Muscle of back (tissue), 13 donors: ENCODE measurements at places on chromosomes 5 and 9. TPM values are rescaled to one million over a fixed set of nuclear protein-coding genes. Genes with fewer than 3 reads are reported as not detected.

- DNase-seq = no peak
Measured at GRCh38 chr9:13137426-13137825, 142.1 kb downstream of the MPDZ start.

GRCh38 chr5:32193591-32193990 is 19.5 kb upstream of the GOLPH3 start:
- peak; percentile 69 for DNase-seq

- no peak for DNase-seq
Measured at GRCh38 chr9:98038958-98039357, 17.6 kb upstream of the NANS start.

DNA sequence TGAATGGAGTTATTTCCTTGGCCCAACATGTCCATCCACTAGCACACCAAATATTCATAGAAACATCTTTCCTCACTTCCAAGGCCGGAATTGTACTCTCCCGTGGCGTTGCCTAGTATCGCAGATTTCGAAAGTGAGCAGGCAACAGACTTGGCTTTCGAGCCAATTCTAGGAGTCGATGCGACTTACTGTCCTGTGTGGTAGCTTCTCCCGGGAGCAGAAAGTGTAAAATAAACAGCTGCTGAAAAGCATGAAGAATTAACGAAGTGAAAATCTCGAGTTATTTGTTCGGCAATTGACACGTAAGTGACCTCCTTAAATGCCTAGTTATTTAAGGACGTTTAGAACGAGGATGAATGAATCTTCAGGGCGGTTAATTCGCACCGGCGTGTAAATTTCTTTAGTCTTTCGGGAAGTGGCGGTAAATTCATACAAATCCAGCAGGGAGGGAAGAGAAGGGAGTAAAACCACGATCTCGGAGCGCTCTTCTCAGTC is 449 bp upstream of the PCSK5 start:
- DNase-seq = no peak

DNA sequence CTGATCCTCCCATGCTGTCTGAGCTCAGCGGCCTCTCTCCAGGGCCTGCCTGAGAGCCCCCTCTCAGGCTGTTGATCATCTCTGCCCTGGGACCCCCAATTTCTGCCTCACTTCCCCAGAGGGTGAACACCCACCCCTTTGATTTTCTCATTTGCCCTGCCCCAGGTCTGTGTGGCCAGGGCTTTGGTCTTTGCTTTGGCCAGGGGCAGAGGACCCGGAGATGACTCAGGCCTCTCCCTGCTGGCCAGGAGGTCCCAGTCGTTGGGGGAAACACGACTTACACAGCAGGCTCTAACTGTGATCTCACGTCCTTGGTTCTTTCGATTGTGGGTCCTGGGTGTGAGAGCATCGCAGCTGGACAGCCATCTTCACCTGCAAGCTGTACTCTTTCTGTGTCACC is 1.1 kb upstream of the ADAMTS2 start:
- no peak for DNase-seq

- DNase-seq = peak; percentile 30
Measured at GRCh38 chr5:5494489-5495402, 72.3 kb downstream of the ICE1 start.

DNA sequence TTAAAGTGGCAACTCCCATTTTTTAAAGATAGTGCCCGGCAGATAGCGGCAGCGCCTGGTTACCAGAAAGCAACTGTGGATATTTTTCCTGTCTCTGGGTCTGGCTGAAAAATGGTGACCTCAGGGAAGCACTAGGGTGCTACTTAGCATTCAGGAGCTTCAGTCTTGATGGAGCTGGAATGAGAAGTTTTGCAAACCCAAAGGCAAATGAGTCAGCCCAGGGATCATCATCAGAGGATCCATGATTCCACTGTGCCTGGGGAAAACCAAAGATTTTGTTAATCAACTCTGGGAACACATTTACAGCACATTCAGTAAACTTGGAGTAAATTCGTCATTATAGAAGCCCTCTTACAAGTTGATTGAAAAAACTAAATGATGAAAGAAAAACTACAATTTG is 26.7 kb downstream of the F2R start:
- DNase-seq = no peak

DNA sequence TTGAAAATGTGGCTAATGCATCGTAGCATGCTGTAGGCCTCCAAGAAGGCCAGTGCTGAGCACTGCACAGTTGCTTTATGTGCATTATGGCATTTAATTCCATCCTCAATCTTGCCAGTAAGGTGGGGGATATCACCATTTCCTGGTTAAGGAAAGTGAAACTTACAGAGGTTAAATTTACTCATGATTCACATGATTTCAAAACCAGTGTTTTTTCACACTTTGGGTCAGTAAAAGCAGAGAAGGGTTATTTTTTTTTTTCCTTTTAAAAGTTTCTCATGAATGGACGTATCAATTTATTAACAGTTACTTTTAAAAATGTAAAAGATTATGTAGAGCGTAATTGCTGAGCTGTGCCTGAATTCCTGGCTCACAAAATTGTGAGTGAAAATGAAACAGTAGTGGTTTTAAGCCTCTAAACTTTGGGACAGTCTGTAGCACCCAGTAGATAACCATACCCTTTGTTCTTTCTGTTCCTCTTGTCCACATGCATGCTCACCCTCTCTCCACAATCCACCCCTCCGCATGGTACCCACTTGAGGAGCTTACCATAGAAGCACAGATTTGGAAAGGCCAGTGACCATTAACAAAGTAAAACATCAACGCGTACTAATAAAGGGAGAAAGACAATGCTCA is 21.2 kb downstream of the MAST4 start:
- DNase-seq = no peak

DNA sequence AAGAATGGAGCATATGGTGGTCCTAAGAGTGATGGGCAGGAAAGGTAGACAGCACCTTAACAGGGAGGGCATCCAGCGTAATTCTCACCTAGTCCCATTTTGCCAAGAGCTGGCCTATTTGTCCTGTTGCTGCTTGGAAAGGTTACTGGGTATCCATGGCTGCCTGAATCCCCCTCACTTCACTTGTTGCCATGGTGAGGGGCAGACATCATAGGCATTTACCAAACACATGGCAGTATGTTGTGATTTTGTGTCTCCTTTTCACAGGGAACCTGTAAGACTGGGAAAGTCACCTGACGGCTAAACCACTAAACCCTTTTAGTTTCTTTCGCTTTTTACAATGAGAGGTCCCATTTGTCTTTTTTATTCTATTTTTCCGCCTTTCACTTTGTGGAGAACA is 227.1 kb downstream of the CD180 start:
- no peak for DNase-seq

DNA sequence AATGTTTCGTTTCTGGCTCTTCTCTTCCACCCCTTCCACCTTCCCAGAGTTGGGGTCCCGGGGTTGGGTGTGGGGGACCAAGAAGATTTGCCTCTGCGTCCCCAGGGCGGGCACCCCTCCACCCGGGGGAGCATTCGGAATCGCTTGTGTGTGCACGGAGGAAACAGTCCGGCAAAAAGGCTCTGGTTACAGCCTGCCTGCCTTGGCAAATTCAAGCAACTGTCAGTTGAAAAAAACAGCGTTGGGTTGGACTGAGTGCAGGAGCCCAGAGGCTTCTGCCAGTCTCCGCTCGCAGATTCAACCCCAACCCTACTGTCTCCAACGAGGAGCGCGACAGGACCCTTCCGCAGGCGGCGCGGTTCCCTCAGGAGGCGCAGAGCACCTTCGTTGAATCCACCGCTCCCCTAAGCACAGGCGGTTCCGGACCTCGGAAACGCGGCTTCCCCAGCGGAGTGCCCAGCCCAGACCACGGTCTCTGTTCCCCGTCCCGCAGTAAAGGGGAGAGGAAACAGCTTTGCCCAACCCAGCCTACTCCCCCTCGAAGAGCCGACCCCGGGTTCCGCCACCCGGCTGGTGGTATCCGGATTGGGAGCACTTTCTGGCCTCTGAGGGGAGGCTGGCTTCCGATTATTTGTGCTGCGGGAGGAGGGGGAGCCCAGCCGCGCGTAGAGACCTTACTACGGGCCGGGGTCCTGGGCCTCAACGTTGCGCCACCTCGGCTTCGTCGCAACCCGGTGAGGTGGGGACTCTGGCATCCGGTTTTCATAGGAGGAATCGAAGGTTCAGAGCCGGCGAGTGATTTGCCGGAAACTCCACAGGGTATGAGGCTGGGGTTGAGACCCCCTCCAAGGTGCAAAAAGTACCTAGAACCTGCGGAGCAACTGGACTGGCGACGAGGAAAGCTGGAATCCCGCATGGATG is 9.6 kb downstream of the LHX6 start:
- DNase-seq = no peak

DNA sequence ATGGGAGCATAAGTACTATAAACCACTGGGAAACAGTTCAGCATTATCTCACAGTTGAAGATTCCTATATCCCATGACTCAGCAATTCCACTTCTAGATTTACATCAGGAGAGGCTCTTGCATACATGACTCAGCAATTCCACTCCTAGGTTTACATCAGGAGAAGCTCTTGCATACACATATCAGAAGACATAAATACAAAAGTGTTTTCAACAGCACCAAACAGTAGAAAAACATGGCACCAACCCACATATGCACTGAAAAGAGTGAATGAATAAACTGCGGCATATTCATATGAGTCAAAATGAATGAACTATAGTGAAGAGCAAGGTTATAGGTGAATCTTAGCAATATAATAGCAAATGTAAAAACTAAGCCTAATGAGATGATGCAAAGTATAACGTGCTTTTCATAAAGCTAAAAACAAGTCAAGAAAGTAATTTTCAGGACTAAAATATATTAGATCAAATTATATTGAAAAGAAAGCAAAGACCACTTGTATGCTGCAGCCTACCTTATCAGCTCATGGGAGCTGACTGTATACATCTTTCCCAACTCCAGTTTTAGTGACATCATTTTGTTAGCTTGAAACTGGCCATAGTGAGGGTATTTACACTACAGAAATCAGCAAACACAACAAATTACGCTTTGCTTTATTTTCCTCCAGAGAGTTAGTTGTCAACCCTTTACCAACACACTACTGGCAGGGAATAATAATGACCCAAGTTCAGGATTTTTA is 95.8 kb downstream of the ANKRD18B start:
- DNase-seq = no peak

GRCh38 chr9:97046228-97046627 is 7.3 kb upstream of the CTSV start:
- DNase-seq = no peak

DNA sequence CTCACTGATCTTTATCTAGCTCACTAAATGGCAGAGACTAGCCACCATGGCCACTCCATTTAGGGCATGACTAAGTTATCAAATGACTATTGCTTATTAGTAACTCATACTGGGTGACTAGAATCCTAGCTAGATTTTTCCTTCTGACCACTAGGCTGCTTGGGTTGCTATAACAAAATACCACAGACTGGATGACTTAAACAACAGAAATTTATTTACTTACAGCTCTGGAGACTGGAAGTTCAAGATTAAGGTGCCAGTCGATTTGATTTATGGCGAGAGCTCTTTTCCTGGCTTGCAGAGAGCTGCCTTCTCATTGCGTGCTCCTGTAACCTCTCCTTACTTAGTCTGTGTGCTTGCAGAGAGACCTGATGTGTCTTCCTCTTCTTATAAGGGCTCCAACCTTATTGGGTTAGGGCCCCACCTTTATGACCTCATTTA is 55.0 kb upstream of the APC start:
- no peak for DNase-seq

DNA sequence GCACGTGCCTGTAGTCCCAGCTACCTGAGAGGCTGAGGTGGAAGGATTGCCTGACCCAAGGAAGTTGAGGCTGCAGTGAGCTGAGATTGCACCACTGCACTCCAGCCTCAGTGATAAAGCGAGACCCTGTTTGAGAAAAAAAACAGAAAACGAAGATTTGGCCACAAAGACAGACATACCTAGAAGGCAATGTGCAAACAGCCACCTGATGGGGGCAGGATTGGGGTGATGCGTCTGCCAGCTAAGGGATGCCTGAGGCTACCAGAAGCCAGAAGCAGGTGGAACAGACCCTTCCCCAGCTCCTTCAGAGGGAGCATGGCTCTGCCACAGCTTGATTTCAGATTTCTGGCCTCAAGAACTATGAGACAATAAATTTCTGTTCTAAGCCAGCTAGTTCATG is 2.9 kb downstream of the HIGD2A start:
- no peak for DNase-seq

- DNase-seq = no peak
Measured at GRCh38 chr9:133769511-133770075, 31.4 kb upstream of the SARDH start.

DNA sequence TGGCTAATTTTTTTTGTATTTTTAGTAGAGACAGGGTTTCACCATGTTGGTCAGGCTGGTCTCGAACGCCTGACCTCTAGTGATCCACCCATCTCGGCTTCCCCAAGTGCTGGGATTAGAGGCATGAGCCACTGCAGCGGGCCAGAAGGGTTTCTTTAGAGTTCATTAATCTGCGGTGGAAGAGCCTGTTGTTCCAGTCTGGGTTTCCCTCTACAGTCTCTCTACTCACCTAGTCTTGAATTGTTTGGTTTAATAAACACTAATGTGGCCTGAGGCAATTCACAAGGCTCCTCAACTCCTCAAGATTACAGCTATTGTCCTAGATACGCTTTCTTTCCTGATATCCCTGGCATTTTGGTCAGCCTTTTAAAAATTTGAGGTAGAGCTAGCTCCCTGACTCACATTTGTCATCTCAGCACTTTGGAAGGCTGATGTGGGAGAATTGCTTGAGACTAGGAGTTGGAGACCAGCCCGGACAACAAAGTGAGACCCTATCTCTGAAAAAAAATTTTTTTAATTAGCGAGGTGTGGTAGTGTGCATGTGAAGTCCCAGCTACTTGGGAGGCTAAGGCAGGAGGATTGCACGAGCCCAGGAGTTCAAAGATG is 4.6 kb upstream of the SAR1B start:
- DNase-seq = no peak

DNA sequence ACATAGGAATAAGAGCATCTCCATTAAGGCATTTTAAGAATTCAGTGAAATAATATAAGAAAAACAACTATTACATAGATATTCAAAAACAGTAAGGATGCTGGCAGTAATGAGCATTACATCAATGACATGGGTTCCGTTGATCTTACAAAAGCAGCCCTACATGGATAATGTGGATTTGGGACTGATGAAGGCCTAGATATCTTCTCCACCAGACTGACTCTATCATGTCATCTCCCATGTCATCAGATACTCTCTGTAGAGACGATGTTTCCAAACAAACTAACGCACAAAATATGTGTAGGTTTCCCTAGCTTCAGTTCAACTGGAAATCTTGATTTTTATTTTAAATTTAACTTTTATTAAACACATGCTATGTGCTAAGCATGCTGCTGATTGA is 3.6 kb downstream of the LURAP1L start:
- no peak for DNase-seq

Gene ZBED3
- polyA plus RNA-seq = 10.4 TPM

Gene ORM2
- not detected for polyA plus RNA-seq

Gene SAXO1
- 0.09 TPM for polyA plus RNA-seq

Gene UBE2QL1
- polyA plus RNA-seq = 2.4 TPM

Gene KCTD16
- polyA plus RNA-seq = 0.08 TPM

Gene CTNND2
- 0.38 TPM for polyA plus RNA-seq

Gene PCDHA9
- polyA plus RNA-seq = 0.07 TPM

Gene FRRS1L
- polyA plus RNA-seq = 1.0 TPM

Gene FKTN
- polyA plus RNA-seq = 17.4 TPM

Gene TLX3
- not detected for polyA plus RNA-seq

Gene NPM1
- 967 TPM for polyA plus RNA-seq

Gene NTRK2
- polyA plus RNA-seq = 36.8 TPM

Gene CER1
- polyA plus RNA-seq = not detected

Gene AGXT2
- polyA plus RNA-seq = not detected

Gene EPB41L4B
- 10.9 TPM for polyA plus RNA-seq

Gene PFN3
- polyA plus RNA-seq = not detected

Gene ECM2
- polyA plus RNA-seq = 27.8 TPM
